ENCODE measurements at places on chromosomes 4 and X.

DNA sequence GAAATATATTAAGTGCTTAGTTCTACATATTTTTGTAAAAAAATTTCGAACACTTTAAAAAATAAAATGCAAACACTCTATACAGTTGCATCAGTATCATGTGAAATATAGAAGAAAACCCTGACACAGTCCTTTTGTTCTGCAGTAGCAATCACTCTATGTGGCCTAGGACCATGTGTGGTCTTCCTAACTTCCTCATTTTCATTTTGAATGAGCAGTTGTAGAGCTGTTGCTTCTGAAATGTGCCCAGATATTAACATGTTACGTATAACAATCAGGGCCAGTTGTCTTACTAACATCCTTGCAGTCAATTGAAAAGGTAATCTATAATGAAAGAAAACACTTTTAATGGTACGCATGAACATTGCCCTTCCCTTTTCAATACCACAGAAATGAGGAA, 107.9 kb downstream of the ZNF827 start:
- DNase-seq: no peak

DNA sequence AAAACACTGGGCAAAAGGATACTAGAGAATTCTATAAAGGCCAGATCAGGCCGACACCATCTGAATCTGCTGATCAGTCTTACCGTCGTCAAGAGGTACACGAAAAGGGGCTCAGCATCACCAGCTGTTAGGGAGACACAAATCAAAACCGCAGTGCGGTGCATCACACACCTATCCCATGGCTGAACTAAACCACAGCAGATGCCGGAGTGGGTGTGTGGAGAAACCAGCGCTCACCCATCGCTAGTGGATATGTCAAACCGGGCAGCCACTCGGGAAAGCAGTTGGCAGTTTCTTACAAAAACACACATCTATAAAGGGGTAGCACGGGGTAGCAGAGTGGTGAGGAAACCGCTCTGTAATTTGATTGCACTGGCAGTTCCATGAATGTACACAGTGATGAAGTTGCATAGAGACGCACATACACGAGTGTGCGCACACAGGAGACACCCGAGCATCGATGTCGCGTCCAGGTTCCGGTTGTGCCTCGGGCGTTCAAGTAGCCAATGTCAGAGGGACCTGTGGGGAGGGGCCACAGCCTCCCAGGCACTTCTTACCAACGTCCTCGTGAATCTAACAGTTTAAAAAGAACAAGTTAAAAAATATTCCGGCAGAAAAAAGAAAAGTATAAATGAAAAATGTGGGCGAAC, 23.1 kb upstream of the CCNQ start:
- DNase-seq: no peak

DNA sequence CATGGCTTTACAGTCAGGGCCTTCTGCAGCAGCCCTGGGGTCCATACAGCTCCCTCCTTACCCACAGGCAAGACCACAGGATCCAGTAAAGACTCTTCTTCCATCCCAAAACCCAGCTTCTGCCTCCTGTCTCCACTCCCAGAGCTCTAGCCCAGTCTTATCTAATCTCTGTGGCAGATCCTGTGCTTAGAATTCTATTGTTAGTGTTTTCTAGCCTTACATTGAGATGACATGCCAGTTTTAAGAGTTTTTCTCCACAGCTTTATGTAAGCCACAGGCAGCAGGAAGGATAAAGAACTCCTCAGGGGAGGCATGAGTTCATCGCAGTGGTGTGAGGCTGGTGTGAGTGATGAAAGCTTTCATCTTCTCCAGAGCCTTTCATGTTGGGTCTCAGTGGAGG, 129.1 kb downstream of the RCHY1 start:
- DNase-seq: no peak

DNA sequence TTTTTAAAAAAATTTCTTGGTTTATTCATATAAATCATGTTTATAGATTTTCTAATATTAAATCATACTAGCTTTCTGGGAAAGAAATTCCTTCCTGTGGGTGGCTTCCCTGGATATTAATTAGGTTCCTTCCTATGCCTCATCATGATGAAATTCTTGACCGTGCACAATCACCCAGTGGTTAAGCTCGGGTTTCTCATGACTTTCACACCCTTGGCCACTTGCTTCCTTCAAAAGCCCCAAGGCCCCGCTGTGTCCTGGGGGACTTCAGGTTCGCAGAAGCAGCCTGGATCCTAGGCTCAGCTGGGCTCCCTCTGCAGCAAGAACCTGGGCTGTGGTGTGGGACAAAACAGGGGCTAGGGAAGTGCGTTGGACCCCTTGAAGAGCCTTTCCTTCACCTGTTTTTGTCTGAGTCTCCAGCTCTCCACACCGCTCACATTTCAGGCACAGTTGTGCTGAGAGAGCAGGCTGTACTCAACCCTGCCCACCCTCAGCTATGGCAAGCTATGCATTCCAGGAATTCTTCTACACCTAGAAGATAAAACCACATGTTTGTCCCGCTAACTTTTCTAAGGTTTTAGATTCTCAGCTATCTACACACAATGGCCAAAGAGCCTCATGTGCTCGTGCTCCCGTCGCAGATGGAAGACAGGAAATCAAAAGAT, 48.9 kb upstream of the TMSB15B start:
- DNase-seq: no peak

DNA sequence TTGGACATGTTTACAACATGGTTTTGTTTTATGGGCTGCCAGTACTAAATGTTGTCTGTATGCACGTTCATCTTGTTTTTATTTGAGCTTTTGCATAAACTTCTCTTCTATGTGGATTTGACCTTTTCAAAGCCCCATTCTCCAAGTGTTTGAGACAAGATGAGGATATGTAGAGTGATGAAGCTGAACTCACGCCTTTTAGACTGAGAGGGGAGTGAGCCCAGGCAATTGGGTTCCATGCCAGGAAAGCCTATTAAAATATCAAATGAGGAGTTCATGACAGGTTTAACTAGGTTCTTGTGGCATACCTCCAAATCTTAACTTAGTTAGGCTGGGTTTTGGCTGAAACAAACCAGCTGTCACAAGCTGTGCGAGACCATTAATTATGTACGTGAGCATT, 170.4 kb upstream of the LDB2 start:
- no peak for DNase-seq

GRCh38 chr4:127809173-127809800, 27.2 kb downstream of the HSPA4L start:
- DNase-seq: no peak

- no peak for DNase-seq
Observed at GRCh38 chr4:115688961-115689360, 575.5 kb upstream of the NDST4 start.

DNA sequence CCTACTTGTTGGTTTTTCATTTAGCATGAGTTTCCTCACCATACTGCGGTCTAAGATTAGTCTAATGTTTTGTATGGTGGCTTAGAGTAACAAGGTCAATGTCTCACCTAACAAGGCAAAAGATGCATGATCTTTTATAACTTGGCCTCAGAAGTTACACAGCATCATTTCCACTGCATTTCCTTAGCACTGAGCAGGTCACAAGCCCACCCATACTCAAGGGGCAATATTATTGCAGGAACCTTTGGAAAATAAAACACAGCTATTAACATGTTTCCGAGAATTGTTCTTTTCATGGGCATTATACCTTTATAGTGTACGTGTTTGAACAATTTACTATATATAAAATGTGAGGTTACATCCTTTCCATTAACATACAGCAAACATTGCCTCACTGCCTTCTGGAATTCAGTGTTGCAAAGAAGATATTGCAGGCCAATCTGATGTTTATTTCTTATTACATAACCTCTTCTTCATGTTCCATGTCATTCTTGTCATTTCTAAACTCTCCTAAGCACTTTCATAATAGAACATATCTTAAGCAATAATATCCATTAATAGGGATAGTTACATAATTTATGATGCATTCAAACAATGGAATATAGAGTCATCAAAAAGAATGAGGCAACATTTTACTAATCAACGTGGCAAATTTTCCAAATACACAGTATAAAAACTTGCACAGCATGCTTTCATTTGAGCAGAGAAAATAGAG, 153.8 kb downstream of the AREG start:
- no peak for DNase-seq

GRCh38 chr4:79850626-79851025, 222.4 kb downstream of the ANTXR2 start:
- no peak for DNase-seq

- DNase-seq: no peak
Observed at GRCh38 chrX:17986440-17986839, 125.3 kb upstream of the RAI2 start.

DNA sequence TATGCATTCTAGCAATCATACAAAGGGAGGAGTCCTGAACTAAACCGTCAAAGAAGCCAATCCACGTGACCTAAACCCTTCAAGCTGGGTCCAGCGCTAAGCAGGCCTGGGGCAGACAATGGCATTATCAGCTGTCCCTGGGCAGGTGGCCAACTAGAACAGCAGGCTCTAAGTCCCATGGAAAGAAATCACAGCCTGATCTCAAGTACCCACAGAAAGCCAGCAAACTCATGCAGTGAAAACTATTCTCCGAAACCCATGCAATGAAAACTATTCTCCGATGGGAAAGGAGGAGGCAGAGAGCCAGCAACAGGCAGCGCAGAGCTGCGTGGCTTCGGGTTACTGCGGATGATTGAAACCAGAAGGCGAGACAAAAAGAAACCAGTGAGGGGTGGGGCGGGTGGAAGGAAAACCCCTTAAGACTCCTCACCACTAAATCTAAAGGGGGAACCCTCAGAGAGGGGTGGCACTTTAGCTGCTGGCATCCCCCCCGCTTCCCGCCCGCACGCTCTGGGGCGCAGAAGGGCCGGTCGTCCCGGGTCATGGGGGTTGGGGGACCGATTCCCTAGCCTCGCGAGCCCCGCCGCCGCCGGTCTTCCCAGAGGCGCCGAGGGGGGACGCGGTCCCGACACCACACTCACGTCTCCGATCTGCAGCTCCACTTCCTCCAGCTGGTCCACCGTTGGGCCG, 567 bp downstream of the C4orf46 start:
- DNase-seq: no peak

GRCh38 chr4:145937971-145938611, 532 bp downstream of the ZNF827 start:
- DNase-seq: no peak

GRCh38 chr4:176788248-176788647, 4.5 kb downstream of the VEGFC start:
- no peak for DNase-seq

DNA sequence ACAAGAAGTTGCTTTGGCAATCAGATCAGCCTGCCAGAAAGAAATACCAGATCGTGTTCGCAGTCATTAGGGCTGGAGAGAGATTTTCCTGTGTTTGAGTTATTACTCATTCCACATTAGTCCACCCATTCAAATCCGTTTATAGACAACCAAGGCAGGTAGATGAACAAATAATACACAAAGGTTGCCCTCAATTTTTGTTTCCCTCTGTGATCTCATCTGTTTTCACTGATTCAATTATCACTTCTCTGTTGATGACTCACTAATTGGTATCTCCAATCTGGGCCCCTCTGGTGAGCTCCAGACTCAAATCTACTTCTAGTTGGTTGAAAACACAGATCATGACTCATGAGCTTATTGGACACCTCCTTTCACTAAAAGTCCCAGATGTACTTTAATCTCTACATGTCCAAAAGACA, 54.5 kb downstream of the CHM start:
- DNase-seq: no peak

DNA sequence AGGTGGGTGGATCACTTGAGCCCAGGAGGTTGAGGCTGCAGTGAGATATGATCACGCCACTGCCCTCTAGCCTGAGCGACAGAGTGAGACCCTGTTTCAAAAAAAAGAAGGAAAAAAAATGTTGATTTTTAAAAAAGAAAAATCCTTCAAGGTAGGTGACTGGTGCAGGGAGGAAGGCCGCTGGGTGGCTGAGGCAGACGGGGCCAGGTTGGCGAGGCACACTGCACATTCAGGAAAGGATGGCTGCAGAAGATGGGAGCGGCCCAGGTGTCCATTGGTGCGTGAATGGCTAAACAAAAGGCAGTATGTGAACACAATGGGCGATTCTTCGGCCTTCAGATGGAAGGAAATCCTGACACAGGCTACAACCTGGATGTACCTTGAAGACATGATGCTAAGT, 30.4 kb downstream of the DCTD start:
- DNase-seq: no peak

DNA sequence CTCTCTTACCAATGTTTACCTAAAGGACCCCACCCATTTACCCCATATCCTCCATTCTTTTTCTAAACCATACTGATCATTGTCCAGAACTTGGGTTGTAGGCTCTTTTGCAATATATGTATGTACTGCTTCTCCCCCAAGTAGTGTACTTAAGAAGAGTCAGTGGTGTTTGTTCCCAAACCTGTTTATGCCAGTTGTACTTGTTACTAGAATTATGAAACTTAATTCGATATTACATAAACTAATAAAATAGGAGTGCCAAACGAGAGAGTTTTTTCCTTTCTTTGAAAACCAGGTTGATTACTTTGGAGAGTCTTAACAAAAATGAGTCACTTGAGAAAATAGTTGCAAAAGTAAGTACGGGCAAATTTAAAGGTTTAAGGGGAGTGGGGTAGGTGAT, 96.3 kb downstream of the GEMIN8 start:
- no peak for DNase-seq

DNA sequence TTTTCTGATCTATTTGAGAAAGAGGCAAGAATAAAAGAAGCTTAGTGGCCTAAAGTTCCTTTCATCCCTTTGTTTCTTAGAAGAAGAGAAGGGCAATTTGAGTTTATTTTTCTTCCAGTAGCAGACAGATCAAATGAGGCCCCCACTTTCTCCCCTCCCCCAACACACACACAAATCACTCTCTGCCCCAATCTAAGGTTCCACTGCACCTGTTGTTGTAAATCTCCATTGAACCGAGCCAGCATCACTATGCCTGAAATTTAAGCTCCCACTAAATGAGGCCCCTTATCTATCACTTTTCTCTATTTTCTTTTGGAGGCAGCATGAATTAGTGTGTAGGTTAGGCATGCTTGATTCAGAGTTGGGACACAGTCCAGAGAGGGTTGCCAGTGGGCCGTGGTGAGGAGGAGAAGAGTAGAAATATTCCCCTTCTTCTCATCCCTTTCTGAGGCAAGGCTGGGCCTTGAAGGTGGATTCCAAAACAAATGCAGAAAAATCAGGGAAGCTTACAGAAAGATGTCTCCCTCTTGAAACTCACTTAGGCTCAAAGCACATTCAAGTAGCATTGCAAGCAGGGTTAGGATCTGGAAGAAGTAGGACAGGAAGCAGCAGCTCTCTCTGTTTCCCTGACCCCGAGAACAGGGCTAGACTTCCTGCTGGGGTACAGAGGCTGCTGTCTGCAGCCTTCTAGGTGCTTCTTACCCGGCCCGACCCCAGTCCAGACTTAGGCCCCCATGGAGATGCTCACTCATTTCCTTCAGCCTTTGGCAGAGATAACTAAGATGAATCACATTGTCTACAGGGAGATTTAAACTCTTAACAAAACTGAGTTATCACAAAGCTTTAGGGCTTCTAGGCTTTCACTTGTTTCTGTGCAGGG, 70.7 kb downstream of the RASL11B start:
- DNase-seq: no peak

GRCh38 chrX:154827194-154828015, 7.1 kb downstream of the SMIM9 start:
- no peak for DNase-seq

GRCh38 chrX:47523297-47523696, 37.7 kb upstream of the ARAF start:
- DNase-seq: no peak

- no peak for DNase-seq
Observed at GRCh38 chr4:137378821-137379220, 153.5 kb downstream of the PCDH18 start.

- no peak for DNase-seq
Observed at GRCh38 chrX:132618810-132619209, 130.0 kb upstream of the MBNL3 start.

GRCh38 chr4:147057611-147058190, 112.0 kb upstream of the TTC29 start:
- DNase-seq: no peak

All from cerebellar nuclear complex (tissue), 1 donor.